Naive B cell (primary cell): ENCODE measurements at places on chromosomes 7 and 10.

DNA sequence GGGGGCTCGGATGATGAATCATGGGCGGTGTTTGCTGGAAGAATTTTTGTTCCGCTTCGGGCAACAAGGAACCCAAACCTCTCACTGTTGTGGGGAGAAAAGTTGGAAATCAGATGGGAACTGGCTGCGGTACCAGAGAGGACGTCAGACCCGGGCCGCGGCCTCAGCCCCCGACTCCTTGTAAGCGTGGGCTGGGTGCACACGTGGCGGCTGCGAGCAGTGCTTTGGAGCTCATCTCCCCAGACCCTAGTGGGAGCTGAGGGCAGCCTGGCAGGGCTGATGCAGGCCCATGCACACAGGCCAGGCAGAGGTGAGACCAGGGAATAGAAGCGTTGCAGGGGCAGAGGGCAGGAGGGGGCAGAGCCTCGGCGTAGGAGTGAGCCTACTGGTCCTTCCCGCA lies 136.5 kb downstream of the FAM53B start:
- peak overlapping the region; percentile 94 for H3K27ac ChIP-seq
- H3K4me1 ChIP-seq: peaks cover 79% of the 10 kb centered on the region
- DNase-seq: no peak
- no peaks in the 10 kb centered on the region for H3K36me3 ChIP-seq

- DNase-seq: peak; percentile 48
- peak overlapping the region; percentile 99 for H3K27ac ChIP-seq
- peak overlapping the region; percentile 83 for H3K4me3 ChIP-seq
Measured at GRCh38 chr10:124697837-124698544, 46.2 kb downstream of the FAM53B start.

- H3K27ac ChIP-seq: no peak overlapping the region
- peaks cover 18% of the 10 kb centered on the region for H3K4me1 ChIP-seq
- peak overlapping the region; percentile 12 for H3K4me3 ChIP-seq
- no peaks in the 10 kb centered on the region for H3K36me3 ChIP-seq
- no peaks in the 10 kb centered on the region for H3K27me3 ChIP-seq
Measured at GRCh38 chr10:69353977-69354635, 62.6 kb downstream of the TACR2 start.

DNA sequence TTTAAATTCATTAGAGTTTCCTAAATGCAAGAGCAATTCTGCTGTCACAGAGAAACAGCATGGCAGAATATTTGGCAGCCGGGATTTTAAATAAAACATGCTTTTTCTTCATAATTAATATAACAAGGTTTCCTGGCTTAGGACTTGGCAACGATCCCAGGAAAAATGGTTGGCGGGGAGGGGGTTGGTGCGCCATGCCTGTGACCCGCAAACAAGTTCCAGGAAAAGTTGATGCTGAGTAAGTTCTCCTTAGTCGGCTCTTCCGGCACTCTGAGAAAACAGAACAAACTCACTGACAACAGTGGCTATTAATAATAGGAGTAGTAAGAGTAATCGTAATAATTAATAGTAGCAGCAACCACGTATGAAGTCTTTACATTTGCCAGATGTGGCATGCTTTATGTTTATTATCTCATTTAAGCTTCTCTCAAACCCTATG lies 4.6 kb downstream of the HABP2 start:
- DNase-seq: no peak
- no peak overlapping the region for H3K27ac ChIP-seq
- no peaks in the 10 kb centered on the region for H3K36me3 ChIP-seq
- H3K27me3 ChIP-seq: peaks cover 46% of the 10 kb centered on the region

- H3K27me3 ChIP-seq: peaks cover 7% of the 10 kb centered on the region
- DNase-seq: no peak
- H3K36me3 ChIP-seq: no peaks in the 10 kb centered on the region
- H3K4me1 ChIP-seq: peaks cover 17% of the 10 kb centered on the region
Measured at GRCh38 chr10:7434378-7434777, 23.5 kb upstream of the SFMBT2 start.
